ENCODE measurements at places on chromosomes 7 and 10.

GRCh38 chr10:33666686-33667480 is 332.4 kb upstream of the NRP1 start:
- DNase-seq, result no peak

DNA sequence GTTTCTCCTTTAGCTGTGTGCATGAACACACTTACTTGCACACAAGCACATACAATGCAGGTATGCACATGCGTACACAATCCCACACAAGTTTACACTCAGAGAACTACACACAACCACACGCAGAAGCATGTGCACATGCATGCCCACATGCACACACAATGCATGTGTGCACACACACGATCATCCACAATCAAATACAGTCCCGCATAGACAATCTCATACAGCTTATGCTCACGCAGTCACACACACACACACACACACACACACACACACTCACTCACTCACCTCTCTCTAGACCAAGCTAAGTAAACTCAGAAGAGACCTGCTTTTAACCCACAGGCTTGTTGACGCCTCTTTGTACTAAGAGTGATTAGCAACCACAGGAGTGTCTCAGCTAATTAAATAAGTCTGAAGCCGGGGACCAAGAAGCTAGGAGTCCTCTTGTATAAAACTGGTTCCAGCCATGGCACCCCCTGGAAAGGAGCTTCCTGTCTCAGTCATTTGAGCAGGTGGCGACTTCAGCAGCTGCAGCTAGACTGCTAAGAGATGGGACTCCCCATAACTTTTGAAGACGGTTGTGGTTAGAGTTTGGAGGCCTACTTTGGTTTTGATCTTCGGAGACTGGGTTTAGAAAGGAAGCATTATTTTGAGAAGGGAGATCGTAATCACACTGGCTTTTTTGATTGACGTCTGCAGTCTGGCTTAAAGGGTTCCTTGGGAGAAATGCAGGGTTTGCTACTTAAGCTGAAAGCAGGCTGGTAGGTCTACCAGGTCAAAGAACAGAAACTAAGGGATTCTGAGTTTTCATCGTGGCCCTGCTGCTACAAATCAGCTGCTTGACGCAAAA is 82.3 kb upstream of the ADRB1 start:
- DNase-seq, result no peak

DNA sequence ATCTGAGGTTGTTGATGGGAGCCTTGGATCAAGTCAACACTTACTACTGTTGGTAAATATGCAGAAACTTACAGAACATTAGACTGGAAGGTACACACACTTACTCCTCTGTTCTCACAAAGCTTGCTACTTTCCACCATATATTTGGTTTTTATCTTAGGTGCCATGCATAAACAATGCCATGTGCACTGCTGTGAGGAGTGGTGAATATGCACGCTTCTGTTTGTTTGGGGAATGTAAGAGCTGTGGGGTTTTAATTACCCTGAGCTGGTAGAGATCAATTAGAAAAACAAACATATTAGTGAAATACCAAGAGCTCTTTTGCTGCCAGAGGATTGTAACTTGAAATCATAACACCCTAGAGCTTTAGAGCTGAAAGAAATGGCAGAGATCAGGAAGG is 79.8 kb upstream of the ARID5B start:
- DNase-seq, result no peak

DNA sequence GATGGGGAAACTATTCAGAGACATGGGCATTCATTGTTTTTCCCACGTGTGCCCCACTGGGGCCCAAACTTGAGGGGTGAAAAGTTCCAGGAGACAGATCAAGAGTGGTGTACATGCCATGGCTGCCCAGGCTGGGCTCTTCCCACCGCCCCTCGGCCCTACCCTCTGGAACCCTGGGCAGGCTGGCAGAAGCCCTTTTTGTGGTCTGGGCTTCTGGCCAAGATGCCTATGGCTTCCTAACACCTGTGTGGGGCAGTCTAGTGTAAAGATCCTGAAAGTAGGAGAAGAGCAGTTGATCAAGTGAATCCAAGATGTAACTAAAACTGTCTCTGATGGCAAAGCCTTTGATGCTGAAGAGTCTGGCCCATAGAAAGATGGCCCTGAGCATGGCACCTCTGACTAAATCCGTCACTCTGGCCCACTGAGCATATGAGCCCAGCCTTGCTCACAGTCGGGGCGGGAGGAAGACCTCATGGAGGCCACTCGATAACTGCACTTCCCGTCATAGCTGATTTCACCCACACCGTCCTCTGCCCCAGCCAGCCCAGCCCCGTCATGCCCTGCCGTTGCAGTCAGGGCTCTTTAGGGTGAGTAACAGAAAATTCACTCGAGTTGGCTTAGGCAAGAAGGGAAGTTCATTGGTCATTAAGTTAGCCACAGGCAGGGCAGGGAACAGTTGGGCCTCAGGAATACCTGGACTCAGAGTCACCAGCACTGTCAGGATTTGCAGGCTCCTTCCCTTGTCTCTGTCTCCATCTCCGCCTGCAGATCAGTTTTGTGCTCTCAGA is 37.9 kb upstream of the MTPAP start:
- DNase-seq, result no peak

DNA sequence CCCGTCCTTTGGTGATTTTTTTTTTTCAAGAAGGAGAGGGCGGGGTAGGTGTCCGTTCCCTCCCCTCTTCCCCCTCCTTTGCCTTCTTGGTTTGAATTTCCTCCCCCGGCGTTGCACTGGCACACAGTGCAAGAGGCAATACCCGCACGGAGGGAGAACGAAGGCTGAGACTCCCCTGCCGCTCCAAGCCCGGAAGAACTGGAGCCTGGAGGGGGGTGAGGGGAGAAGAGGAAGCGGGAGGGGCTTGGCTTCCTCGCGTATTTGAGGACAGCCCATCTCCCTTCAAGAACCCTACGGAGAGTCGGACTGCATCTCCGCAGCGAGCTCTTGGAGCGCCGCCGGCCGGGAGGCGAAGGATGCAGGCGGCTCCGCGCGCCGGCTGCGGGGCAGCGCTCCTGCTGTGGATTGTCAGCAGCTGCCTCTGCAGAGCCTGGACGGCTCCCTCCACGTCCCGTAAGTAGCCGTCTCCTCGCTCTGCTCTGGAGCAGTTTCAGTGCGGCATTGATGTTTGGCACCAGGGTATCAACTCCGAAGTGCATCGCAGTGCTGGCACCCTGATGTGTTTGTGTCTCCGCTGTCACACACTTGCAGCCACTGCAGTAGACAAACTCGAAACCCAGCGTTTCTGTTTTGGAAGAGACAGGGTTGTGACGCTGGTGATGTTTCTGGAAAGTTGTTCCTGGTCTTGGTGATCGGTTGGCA is at the start of gene CNTNAP2:
Gene CNTNAP2 (plus strand): TSS at position 281 of the 702 bp plus-strand sequence. CDS start 76 bp downstream, at position 357.
- no peak for DNase-seq

GRCh38 chr7:70210936-70211310 is 612.6 kb downstream of the AUTS2 start:
- no peak for DNase-seq

GRCh38 chr10:117221156-117221711 is 19.7 kb upstream of the SLC18A2 start:
- DNase-seq, result no peak

DNA sequence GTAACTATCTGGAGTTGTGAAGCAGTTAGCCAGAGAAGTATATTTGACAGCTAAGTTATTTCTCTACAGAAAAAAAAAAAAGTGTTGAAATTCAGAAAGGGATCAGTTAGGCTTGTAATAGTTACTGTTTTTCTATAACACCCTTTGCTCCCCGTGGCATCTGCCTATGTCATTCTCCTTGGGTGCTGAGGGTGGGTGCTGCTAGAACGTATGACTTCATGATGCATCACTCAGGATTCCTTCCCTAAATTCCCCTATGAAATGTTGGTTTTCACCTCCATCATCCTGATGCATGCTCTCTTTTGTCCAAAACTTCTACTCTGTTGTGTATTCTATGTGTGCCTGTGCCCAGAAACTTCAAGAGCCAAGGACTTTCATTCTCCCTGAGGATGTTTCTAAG is 536.4 kb downstream of the GRM8 start:
- no peak for DNase-seq

GRCh38 chr7:41256186-41256945 is 446.5 kb downstream of the INHBA start:
- no peak for DNase-seq

GRCh38 chr7:48899932-48900331 is 24.4 kb upstream of the CDC14C start:
- no peak for DNase-seq

DNA sequence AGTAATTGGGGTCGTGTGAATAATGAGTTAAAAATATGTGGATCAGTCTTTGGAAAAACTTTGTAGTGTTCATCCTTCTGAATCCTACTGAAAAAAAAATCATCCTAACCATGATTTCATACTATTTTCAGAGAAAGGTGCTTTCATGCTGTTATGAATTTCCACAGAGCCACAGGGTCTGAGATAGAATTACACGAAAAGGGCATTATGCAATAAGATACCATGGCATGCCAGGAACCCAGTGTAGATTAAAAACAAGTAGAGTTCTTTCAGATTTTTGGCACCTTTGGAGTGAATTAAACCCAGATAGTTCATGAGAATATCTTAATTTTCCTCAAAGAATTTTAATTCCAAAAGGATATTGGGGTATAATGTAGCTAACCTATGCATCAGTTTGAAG is 47.5 kb upstream of the AGMO start:
- DNase-seq, result no peak

- DNase-seq, result no peak
These were observed 214.4 kb downstream of the CACNA2D1 start for GRCh38 chr7:82229164-82229563.

GRCh38 chr10:98394851-98395440 is 20.0 kb downstream of the PYROXD2 start:
- DNase-seq, result no peak

GRCh38 chr10:98885378-98885777 is 350.3 kb downstream of the HPSE2 start:
- DNase-seq, result no peak

- DNase-seq, result no peak
These were observed 89.2 kb downstream of the RNLS start for GRCh38 chr10:88493691-88494483.

DNA sequence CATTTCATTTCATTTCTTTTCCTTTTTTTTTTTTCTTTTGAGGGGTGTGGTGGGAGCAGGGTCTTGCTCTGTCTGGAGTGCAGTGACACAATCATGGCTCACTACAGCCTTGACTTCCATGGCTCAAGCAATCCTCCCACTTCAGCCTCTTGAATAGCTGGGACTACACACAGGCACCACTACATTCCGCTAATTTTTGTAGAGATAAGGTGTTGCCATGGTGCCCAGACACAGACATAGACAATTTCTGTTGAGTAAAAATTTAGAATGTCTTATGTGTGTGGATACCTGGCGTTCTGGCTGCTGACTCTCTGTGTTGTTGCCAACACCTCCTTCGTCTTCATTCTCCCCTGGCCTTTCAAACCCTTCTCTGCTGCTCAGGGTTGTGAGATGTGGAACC is 54.0 kb upstream of the PRSS58 start:
- no peak for DNase-seq

- no peak for DNase-seq
These were observed 95.3 kb downstream of the ZNF22 start for GRCh38 chr10:45096001-45096400.

DNA sequence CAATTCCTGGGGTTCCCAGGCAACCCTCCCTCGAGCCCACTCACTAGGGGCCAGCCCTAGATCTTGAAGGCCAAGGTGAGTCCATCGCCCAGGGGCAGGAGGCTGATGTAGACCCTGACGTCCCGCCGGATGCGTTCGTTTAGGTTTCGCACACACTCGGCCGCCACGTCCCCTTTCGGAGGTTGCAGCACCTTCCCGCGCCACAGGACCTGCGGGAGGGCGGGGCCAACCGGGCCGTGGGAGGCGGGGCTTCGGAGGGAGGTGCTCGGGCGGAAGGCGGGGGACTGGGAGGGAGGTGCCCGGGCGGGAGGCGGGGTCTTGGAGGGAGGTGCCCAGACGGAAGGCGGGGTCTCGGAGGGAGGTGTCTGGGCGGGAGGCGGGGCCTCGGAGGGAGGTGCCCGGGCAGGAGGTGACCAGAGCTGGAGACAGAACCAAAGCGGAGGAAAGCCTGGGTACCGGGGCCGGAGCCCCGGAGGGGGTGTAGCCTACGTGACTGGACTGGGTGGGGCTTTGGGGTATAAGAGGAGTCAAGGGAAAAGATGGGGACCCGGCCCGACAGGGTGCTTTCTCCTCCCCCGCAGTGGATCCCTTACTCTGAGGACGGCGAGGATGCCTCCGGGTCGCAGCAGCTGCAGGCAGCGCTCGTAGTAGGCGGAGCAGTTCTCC is 1.6 kb downstream of the COMTD1 start:
- peak; percentile 98 for DNase-seq

DNA sequence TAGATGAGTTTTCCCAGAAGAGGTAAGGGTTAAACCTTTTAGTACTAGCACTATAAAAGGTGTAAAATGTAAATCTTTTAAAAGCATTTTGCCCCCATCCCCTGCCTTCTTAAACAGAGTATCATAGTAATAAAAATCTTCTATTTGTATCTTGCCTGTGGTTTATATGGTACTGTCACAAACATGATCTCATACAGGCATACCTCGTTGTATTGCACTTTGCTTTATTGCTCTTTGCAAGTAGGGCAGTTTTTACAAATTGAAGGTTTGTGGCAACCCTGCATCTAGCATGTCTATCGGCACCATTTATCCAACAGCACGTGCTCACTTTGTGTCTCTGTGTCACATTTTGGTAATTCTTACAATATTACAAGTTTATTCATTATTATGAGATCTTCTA is 198.8 kb upstream of the YAE1 start:
- no peak for DNase-seq

DNA sequence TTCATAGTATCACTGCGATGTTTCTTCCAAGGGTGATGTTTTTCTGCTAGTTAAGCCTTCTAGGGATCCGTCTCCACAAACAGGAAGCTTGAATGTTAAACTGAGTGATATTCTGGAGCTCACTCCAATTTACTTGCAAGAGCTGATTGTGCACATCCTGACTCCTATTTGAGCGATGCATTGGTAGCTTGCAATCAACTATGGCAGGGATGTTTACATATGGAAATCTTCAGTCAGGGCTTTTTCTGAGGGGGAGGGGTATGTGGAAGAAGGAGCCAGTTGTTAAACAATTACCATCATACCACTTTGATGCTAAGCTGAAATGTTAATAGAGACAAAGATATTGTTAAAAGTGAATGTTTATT is 43.2 kb upstream of the NXPH1 start:
- DNase-seq, result no peak

DNA sequence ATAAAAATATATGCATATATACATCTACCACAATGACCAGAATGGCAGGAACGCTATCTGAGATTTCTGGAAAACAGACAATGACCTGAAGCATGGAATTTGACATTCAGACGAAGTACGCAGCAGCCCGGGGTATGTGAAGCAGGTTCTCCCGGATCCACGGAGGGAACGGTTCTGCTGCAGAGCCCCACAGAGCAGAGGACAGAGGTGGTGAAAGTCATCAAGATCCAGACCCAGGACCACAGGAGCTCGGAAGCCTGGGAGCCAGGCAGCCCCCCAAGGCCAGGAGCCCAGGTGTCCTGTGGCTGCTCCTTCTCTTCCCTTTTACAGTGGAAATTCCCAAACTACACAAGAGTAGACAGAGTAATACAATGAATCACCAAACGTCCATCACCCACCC is 42.1 kb upstream of the DNAAF5 start:
- no peak for DNase-seq

- DNase-seq, result no peak
These were observed 92.0 kb downstream of the CTBP2 start for GRCh38 chr10:125068406-125068805.
